ENCODE measurements at places on chromosomes 7 and 10. TPM values are rescaled to one million over a fixed set of nuclear protein-coding genes. Genes with fewer than 3 reads are reported as not detected.

The HMX2 gene
- not detected for polyA plus RNA-seq

The MKLN1 gene
- polyA plus RNA-seq = 20.4 TPM

The WASL gene
- polyA plus RNA-seq = 2.5 TPM

The FAM25G gene
- polyA plus RNA-seq = not detected

The COL26A1 gene
- polyA plus RNA-seq = not detected

The ATP6V0A4 gene
- not detected for polyA plus RNA-seq

The TMEM236 gene
- polyA plus RNA-seq = not detected

The LRMDA gene
- not detected for polyA plus RNA-seq

The ANKRD30A gene
- polyA plus RNA-seq = not detected

The FAM25C gene
- not detected for polyA plus RNA-seq

The KCNIP2 gene
- polyA plus RNA-seq = 12.9 TPM
